ELR (cell line): ENCODE measurements at places on chromosomes 11 and 22.

DNA sequence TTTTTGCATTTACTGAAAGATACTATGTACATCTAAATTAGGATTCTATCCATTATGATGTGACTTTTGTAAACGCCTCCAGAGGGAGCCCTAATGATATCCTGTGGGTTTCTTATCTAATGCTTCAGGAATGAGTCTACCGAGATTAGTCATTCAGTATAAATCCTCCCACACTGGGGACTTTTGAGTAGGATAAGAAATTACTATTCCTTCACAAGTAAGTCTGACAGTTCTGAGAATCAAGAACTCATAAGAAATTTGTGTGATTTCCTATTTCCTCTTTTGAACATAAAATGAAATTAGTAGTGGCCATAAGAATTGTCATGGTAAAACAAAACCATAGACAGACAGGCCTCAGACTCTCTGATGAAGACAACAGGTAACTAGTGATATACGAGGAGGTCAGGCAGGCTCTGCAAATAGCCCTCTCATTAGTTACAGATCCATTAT, 10.0 kb upstream of the OR5M1 start:
- peak; percentile 67 for DNase-seq

DNA sequence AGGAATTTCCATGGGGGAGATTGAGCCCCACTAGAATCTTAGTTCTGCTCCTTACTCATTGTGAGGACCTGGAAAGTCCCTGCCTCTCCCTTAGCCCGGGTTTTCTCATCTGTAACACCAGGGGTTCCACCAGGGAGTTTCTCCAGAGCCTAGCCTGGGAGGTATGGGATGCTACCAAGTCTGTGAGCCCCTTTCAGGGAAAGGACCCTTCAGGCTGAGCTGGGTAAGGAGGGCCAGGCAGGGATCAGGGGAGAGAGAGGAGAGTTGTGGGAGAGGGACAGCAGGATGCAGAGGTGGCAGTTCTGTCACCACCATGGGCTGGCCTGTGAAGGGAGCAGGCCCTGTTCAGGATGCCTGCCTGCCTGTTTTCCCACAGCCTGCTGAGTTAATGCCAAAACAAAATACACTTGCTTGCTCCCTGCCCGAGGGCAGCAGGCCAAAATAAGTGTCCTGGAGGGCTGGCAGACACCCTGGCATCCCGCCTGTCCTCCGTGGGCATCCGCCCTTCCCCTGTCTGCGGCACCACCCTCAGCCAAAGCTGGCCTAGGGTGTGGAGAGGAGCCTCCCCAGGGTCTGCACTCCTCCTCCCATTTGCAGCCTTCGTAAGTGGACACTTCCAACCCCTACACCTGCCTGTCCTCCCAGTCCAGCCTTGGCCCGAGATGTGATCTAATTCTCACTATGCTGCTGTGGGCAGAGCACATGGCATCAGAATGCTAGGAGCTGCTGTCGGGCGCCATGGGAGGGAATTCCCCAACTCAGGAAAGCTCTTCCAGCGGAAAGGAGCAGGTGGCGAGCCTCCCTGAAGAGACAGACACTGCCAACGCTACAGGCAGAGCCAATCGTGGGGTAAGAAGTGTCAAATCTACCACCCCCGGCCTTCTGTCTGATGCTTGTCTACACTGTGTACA, 5.9 kb upstream of the FCHSD2 start:
- no peak for DNase-seq

DNA sequence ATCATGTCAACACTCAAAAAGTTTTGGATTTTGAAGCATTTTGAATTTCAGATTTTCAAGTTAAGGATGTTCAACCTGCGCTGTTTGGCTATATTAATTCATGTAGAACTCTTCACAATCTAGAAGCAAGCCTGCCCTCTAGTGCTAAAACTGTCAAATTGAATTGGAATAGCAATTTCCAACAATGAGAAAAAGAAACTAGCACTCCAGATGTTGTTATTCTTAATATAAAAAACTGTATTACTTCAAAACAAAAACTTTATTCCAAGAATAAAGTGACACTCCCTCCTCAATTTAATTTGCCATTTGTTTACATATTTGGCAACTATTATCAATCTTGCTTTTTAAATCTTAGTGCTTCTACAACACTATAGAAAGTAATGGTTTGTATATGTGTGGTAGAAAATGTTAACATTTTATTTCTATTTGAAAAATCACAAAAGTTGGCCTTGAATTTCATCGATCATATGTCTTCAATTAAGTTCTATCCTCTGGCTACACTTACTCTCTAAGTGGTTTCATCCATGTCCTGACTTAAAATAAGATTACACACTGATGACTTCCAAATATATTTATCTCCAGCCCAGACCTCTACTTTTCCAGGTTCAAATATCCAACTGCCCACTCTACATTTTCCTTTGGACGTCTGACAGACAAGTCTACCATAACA, 36.6 kb downstream of the DCUN1D5 start:
- DNase-seq, result peak; percentile 78

GRCh38 chr11:107202241-107202640, 184.0 kb upstream of the GUCY1A2 start:
- DNase-seq, result no peak

- DNase-seq, result peak; percentile 86
Measured at GRCh38 chr11:46386674-46387073, 4.9 kb downstream of the CHRM4 start.

DNA sequence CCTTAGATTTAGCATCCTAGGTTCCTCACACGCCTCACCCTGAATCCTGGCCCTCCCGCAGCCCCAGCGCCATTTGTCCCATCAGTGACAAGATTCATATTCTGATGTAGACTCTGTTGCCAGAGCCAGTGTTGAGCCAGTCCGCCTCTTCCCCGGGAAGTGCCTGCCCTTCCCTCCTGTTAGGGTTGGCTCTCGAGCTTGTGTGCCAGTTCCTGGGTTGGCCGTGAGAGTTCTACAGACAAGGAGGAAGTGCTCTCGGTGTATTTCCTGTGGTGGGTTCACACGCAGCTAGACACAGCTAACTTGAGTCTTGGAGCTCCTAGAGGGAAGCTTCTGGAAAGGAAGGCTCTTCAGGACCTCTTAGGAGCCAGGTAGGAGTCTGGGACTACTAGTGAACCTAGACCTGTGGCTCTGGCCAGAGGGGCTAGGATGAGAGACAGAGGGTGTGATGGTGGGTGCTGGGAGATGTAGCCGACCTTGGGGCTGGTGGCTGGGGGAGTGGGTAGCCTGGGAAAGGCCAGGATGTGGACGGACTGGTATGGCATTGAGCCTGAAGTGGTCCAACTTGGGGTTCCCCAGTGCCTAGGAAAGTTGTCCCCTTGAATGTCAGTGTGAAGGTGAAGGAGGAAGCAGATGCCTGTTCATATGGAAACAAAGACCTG, at the start of gene IL18BP:
Gene IL18BP (plus strand): TSS at position 261 of the 662 bp plus-strand sequence. CDS start 1,076 bp downstream, outside the sequence.
- no peak for DNase-seq

DNA sequence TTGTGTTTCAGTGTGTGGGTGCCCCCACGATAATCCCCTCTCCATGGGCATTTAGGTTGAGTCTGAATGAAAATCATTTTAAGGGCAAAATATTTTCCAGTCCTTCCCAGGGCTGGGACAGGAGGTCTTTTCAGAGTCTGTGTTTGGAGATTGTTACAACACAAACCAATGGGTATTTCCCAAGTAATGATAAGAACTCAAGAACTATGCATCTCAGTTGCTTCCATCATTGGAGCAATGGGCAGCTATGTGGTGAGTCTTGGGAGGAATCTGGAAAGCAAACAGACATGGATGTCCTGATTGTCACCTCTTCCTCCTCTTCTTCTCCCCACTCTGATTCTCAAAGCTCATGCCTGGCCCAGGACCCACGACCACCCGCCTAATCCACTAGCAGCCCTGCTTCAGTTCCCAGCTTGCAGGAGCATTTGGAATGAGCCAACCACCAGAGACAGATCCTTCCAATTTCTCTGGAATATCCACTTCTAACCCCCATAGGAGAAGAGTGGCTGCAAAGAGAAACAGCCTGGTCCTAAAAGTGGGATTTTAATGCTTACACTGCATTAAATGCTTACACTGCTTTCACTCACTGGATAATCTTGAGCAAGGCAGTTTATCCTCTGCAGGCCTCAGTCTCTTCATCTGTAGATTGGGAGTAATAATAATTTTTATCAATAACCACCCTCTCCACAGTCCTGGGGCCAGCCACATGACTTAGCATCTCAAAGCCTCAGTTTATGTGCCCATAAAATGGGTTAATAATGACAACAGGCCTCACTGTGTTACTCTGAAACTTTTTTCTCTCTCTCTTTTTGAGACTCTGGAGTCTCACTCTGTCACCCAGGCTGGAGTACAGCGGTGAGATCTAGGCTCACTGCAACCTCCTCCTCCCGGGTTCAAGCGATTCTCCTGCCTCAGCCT, 404.3 kb downstream of the MN1 start:
- no peak for DNase-seq

DNA sequence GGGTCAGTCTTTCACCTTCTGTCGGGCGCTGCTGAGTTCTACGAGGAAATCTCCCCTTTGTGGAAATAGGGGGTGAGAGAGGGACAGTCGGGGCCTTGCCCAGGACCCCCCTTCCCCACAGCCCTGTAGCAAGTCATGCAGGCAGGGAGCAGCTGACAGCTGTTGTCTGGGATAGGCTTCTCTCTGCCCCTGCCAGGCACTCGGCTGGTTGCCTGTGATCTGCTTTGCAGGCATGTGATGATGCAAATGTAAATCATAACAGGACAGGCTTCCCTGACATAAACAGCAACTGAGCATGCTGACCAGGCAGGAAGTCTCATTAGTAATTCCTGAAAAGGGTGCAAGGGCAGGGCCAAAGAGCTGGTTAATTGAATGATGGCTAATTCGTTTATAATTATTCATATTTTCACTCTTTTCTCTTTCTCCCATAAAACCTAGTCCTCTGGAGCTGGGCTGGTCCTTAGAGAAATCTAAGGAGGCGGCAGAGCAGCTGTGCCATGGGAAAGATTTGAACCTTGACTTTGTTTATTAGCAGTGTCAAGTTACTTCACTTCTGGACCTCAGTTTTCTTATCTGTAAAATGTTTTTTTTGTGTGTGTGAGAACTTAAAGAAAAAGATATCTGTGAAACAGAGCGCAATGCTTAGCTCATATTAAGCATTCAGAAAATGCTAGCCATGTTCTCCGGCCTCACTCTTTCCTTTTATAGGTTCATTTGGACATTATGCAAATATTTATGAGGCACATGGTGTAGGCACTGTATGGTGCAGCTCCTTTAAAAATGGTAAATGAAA, 129.7 kb downstream of the LDLRAD3 start:
- peak; percentile 78 for DNase-seq

DNA sequence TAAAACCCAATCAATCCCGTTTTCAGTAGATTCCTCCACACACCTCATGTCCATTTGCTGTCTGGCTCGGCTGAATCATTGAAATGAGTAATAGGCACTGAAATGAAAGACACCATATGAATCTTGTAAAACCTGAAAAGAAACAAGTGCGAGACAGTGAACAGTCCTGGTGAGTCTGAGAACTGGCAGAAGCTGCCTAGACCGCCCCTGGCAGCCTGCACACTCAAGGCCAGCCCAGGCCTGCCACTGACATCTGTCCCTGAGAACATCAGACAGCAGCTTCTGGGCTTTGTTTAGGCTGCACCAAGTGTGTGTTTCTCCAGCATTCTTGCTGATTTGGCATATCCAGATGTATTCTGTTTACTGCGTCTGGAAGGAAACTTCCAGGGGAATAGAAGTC, 44.8 kb downstream of the ENDOD1 start:
- peak; percentile 77 for DNase-seq

DNA sequence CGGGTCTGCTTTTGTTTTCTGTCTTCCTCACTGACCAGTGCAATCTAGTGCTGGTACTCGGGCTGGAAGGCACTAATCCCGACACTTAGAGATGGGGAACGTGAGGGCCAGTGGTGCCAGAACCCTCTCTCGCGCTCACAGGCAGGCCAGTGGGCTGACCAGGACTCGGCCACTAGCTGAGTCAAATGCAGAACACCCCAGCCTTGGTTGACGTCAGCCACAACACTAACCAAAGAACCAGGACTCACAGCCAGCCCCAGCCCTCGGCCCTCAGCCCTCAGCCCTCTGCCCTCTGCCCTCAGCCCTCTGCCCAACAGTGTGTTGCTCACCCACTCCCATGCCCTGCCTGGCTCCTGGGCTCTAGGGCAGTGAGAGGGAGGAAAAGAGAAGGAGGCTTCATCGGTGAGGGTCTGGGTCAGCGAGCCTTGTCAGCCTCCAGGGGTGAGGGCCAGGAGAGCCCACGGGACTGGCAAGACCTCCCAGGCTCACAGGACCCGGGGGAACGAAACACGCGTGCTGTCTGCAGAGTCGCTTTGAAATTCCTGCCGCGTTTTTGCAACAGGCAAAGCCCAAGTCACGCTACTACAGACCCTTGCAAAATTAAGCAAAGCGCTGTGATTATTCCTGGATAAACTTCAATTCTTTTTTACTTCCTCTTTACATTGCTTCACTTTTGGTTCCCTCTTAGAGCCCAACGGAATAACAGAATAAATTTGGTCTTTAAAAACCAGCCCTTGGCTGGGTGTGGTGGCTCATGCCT, 27.5 kb downstream of the KIAA0930 start:
- peak; percentile 77 for DNase-seq
